ENCODE measurements at places on chromosomes 7 and 10. TPM values are rescaled to one million over a fixed set of nuclear protein-coding genes. Genes with fewer than 3 reads are reported as not detected.
A peak's percentile ranks its signal among the peaks of the same experiment; 100 is the strongest.

The ZNF786 gene
- 4.8 TPM for total RNA-seq

The SEC31B gene
- 36.7 TPM for total RNA-seq

The PROSER2 gene
- 0.78 TPM for total RNA-seq

DNA sequence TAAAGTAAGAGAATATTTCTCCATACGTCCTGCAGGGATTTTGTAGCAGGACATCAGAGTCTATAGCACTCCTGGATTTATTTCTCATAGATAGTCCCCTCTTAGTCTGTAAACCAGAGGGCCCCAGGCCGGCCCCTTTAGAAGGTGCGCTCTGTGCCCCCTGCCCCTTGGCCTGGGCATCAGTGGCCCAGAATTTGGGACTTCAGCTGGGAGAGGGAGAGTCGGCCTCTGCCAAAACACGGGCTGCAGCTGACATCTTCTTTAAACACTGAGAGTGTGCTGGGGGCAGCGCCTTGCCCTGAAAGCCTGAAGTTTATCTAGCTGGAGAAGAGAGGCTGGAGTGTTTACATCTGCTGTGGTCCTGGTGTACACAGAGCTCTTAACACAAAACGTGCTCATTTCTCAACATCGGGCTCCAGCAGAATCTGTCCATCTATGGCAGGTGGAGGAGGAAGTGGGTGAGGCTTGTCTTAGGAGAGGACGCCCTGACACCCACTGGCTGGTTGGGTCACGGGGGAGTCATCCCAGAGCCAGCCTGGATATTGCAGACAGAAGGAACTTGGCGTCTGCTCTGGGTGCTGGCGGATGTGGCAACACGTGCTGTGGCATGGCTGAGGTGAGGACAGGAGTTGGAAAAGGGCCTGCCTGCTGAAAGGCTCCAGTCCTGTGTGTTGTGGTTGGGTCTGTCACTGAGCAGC is 5.0 kb upstream of the TACR2 start:
- no peak for DNase-seq

- no peak for DNase-seq
These were observed 13.5 kb downstream of the SLK start for GRCh38 chr10:103980288-103980906.

DNA sequence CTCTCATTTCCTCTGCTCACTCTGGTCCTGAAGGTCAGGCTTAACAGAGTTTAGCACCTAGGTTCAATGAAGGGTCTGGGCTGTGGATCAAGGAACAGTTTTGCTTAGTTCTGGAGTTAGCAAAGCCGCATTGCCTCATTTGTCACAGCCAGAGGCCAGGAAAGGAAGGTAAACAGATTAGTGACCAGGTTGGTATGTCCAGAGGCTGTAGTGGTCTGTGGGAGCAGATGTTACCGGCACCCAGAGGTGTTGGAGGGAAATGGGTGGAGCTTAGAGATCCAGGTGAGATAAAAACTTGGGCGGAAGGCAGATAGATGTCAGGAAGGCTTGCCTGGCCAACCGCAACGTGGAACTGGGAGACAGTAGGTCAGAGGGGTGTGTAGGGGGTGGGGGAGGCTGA is 36.6 kb upstream of the ZMIZ2 start:
- DNase-seq, result no peak

GRCh38 chr7:5408777-5409176 is 14.9 kb downstream of the TNRC18 start:
- DNase-seq, result no peak

GRCh38 chr10:36608866-36609265 is 516.5 kb upstream of the ANKRD30A start:
- no peak for DNase-seq

DNA sequence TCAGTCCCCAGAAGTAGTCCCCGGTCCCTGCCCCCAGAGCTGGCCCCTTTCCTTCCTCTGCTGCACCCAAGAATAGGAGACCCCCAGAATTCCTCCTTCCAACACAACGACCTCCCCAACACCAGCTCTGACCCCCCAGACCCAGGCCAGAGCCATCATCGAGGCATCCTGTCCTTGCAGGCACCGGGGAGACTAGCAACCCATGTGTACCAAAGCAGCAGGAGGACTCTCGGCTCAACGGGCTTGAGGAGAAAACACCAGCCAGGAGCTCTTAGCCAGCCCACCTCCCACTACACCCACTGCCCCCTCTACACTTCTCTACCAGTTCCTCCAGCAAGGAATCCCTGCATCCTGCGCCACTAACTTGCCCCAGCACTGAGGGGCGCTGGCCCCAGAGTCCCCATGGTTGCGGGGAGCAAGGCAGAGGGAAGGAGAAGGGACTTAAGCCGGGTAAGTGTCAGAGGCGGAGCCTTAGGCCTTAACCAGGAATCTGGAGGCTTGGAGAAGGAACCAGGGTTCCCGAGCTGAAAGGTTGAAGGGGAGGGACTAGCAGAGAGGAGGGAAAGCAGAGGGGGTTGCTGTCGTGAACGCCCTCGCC is 3.9 kb downstream of the GRID1 start:
- DNase-seq, result no peak

DNA sequence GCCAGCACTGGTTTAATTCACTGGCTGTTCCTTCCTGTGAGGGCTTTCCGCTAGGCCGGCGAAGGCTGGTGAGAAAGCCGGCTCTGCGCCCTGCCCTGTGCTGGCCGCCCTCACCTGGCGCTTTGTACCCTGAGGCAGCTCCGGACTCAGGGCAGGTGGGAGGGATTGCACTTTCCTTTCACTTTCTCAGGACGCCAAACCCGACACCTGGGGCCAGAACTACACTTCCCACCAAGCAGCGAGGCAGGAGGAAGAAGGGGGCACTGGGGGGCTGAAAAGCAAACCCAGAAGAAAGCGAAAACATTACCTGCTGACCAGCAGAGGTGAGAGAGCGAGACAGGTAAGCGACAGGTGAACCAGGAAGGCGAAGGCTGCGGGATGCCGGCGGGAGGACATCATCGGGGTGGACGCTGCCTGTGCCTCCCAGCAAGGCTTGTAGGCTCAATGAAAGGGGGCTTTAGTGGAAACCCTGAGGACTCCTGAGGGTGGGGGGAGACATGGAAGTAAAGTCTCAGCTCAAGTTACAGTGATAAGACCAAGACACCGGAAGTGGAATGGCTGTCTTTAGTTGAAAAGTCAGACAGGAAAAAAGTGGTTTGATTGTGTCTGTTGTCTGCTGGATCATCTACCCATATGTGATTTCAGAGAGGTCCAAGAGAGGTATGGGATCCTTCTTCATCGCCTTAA is at the start of gene RAB19:
RAB19 (plus strand) TSS at position 181 of the 687 bp plus-strand sequence. CDS start 3,589 bp downstream, outside the sequence.
- peak; percentile 63 for DNase-seq

DNA sequence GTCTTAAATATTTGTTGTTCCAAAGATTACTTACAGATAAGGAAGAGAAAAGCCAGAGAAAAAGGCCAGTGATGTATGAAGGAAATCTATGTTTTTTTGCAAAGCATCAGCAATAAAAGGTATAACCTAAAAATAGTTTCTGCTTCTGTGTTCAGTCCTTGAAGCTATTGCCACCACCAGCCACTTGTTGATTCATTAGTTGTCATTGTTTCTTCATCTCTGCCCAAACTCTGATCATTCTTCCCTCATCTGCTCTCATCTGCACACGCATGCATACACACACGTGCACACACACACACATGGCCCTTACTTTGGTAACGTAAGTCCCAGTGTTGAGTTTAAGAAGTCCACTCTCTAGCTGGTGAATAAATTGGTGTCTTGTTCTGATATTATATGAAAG is 540.7 kb downstream of the GATA3 start:
- no peak for DNase-seq

- no peak for DNase-seq
These were observed 66.4 kb upstream of the SORCS1 start for GRCh38 chr10:107230887-107231286.

DNA sequence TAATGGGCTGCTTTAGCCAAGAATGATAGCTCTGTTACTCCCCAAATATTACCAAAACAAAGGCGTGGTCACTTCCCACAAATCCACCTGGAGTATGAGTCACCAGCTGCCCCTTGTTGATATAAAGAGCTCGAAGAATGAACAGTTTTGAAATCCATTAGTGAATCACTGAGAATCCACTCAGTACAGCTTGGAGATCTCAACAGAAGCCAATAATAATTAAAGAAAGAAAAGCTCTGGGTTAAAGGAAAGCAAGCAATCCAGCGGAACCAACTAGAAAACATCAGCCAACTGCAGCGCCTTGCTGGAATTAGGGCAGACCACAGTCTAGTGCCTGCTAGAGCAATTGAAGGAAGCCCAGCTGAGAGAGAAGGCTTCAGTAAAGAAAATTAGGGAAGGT is 576.0 kb upstream of the C7orf33 start:
- no peak for DNase-seq

DNA sequence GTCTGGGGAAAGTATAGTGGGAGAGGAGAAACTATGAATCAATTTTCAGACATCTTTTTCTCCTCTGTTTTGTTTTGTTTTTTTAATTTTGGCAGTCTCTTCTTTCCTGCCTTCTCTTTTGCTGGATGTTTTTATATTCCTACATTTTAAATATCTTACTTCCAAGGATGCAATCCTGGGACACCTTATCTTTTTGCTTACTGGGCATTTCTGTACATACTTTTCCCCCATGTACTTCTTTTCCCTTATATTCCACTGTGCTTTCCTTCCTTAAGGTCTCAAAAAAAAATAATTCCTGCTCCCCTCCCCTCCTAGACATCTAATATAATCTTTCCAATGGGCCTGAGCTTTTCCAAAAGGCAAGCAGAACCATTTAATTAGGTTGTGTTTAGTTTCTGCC is 701.1 kb downstream of the NRG3 start:
- no peak for DNase-seq
